ENCODE measurements at places on chromosomes 4 and X.

GRCh38 chrX:153687121-153688039 lies at the start of gene SLC6A8:
Gene SLC6A8 (plus strand): TSS chrX:153687926. CDS start chrX:153688575, 649 bp downstream.
- no peak for DNase-seq

DNA sequence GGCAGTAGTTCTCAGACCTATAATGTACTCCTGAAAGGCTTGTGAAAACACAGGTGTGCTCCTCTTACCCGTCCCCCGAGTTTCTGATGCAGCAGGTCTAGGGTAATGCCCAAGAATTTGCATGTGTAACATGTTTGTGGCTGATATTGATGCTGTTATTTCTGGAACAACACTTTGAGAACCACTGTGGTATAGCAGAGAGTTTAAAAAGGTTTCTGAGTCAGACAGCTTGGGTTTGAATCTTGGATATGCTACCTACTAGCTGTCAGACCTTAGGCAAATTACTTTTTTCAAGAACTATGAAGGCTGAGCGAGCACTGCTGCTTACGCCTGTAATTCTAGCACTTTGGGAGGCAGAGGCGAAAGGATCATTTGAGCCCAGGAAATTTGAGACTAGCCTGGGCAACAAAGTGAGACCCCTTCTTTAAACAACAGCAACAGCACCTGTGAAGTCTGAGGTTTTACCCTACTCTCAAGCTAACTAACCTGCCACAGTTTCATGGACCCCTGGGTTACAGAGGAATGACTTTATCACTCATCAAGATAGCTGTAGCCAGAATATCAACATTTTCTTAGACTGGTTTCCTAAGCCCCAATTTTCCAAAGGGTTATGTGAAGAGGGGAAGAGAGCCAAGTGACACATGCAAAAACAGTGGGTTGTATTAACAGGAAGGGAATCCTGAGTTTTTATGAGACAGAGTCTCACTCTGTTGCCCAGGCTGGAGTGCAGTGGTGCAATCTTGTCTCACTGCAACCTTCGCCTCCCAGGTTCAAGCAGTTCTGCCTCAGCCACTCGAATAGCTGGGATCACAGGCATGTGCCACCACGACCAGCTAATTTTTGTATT lies 5.1 kb downstream of the AFF1 start:
- no peak for DNase-seq

- no peak for DNase-seq
Observed at GRCh38 chrX:48960291-48960690, 2.9 kb upstream of the OTUD5 start.

GRCh38 chr4:70399319-70399718 lies 1.6 kb downstream of the OPRPN start:
- DNase-seq, result no peak

GRCh38 chrX:118755633-118756032 lies 28.2 kb downstream of the IL13RA1 start:
- no peak for DNase-seq

DNA sequence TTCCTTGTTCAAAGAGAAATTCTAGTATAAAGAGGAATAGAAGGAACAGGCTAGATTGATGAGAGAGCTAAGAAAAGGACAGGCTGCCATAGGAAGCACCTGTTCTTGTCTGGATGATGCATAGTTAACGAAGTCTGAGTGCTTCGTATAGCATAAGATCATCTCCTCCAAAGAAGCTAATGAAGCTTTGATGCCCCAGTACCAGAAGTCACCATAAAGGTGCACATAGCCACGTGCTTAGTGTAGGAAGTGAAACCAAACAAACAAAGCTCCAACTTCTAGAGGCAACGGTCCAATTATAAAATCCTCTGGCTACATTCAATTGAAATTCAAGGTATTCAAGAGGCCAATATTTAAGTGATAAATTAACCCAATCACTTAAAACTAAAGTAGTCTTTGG lies 31.0 kb downstream of the AFAP1 start:
- no peak for DNase-seq

GRCh38 chr4:113116414-113117357 lies 67.2 kb downstream of the ANK2 start:
- DNase-seq, result no peak

DNA sequence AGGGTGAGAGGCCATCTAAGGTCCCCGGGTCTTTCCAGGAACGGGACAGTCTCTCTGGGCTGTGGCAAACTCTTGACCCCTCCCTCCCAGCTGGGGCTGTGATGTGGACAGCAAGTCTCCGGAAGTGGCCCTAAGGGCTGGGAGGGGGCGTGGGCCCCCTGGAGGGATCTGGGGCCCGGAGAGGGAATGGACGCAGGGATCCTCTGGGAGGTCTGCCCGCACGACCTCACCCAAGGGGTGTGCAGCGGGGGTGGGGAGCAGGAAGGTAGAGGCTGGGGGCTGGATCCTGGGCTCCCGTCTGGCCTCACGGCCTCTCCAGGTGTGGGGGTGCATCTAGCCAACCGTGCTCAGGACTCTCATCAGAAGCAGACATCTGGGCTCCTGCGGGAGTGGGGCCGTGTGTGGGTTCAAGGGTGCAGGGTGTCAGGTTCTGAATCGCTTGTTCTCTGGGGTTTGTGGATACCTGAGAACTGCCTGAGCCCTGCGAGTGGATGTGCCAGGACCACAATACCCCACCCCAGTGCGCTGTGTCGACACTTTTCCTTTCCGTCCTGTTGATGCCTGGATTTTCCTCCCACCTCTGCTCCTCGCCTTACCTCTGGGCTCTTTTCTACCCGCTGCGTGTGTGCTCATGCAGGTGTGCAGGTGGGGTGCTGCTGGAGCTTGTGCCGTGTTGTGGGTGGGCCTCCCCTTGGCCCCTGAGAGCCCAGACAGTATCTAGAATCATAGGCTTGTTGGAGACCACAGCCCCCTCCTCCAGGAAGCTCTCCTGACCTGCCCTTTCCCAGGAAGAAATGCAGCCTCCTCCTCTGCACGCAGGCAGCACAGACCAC lies 915 bp downstream of the CPZ start:
- no peak for DNase-seq

DNA sequence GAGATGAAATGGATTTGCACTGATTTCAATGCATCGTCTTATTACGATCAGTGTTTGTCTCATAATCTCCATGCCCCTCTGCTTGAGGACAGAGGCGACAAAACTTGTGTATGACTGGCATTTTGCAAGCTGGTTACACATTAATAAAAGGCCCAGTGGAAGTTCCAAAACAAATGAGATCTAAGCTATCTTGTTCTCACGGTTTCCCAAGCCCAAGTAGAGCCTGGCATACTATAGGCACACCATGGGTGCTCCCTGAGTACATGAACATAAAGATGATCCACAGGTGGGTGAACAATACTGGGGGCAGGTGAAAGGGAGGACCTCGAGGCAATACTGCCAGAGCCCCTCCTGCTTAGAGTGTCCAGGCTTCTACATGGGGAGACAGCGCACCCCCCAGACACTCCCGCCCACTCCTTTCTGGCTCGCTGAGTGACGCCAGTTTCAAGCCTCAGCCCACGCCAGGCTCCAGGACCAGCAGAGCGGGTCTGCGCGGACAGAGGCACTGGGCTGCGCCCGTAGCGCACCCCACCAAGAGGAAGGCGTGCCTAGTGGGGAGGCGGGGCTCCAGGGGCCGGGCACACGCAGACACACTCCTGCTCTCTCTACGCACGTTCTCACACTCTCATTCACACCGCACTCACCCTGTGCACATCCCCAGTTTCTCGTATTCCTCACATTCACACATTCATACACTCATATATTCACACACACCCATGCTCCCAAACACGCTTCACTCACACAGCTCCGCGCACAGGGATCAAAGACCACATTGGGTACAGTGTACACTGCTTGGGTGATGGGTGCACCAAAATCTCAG lies 8.9 kb upstream of the GSX2 start:
- no peak for DNase-seq

DNA sequence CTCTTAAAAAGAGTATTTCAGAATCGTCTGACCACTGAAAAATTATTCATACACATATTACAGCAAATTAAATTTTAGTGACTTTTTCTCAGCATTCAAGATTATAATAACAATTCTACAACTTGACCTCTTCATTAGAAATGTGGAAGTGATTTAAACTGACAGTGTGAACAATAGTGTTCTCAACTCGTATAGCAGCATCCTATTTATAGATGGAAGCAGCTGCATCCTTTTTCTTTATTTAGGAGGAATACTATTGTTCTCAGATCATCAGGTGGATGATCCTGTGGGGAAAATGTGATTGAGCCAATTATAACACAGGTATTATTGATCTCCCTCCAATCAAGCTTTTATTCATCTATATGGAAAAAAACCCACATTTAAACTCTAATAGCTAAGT lies 56.7 kb downstream of the RAPGEF2 start:
- DNase-seq, result no peak

GRCh38 chr4:157992038-157992705 lies 180.7 kb downstream of the GASK1B start:
- DNase-seq, result no peak

DNA sequence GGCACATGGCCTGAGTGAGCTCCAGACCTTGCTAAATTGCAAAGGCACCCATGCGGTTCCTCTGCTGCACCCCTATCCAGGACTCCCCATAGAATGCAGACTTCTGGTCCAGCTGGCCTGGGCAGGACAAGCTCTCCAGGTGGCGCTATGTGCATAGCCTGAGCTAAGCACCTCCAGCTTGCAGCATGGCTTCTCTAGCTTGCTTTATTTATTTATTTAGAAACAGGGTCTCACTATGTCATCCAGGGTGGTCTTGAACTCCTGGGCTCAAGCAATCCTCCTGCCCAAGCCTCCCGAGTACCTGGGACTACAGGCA lies 5.5 kb upstream of the WFS1 start:
- no peak for DNase-seq

GRCh38 chr4:138014590-138015288 lies 227.4 kb downstream of the SLC7A11 start:
- no peak for DNase-seq

GRCh38 chr4:78951862-78952472 lies 12.7 kb upstream of the PAQR3 start:
- DNase-seq, result no peak

GRCh38 chrX:1468250-1468772 lies 15.6 kb upstream of the ASMTL start:
- no peak for DNase-seq

DNA sequence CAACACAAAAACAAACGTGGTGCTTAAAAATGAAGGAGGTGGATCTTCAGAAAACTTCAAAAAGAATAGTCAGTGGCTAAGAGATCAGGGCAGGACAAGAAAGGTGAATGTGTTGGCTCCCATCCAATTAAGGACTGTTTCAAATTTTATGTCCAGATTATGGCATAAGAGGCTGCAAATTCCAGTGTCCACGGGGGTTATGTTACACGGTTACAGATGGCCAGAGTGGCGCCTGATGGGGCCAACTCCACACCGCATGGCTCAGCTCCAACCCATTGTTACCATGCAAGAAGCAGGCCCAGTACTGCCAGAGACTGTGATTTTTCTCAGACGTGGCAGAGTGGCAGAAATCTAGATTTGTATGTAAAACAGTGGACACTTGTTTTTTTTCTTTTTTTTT lies 168.4 kb upstream of the TENM3 start:
- DNase-seq, result no peak

GRCh38 chr4:151420250-151420807 lies 11.4 kb downstream of the FHIP1A start:
- no peak for DNase-seq

DNA sequence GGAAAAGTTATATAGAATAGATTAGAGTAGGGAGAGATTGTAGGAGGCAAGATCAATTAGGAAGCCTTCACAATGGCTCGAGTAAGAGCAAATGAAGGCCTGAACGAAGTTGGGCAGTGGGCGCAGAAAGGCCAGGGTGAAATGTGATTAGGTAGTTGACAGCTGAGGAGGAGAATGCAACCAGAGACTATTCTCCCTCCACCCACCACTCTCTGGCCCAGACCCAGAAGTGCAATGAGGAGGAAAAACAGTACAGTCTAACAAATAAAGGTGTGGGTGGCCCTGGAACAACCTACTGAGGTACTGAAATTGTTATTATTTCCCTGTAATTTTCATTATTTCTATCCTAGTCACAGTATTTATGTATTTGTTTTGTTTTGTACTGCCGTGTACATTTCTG lies 176.7 kb downstream of the SLC39A8 start:
- no peak for DNase-seq

DNA sequence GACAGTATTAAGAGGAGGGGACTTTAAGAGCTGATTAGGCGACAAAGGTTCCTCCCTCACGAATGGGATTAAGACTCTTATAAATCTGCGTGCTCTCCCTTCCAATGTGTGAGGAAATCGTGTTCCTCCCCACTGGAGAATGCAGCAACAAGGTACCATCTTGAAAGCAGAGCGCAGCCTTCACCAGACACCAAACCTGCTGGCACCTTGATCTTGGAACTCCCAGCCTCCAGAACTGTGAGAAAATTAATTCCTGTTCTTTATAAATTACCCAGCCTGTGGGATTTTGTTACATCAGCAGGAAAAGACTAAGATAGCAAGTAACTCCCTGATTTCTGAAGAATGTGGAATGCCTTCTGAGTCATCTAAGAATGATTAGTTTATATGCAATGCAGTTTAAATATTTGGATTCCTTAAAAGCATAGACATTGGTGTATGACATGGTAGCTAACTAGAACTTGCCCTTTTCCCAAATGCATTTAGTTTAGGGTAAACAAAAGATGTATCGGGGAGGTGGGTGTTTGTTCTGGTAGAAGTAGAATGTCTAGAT lies 86.1 kb downstream of the USP46 start:
- DNase-seq, result no peak

- no peak for DNase-seq
Observed at GRCh38 chr4:96170198-96170597, 330.3 kb downstream of the PDHA2 start.

DNA sequence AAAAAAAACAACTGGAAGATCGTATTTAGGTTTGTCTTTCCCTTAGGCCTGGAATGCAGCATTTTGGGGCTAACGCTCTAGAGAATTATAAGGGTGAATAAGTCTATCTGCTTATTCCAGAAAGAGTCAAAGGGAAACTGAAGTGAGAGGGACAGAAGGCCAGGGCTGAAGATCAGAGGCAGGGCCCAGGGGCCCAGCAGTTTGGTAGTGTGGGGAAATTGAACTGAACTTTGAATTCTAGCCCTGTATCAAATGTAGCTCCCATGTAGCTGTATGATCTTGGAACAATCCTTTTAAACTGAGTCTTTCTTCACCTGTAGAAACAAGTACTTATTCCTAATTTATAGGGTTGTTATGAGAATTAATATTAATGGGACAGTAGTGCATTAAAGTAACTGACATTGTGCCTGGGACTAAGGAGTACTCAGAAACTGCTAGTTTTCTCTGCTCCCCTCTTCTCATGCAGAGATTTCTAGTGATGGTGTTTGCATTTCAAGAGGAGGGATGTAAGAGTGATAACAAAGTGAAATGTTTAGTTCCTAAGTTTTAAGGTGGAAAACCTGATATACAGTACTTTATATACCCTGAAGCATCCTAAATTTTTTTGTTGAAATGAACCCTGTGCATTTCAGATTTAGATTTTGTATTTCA lies 30.4 kb downstream of the STOX2 start:
- DNase-seq, result no peak

- no peak for DNase-seq
Observed at GRCh38 chr4:100929135-100929534, 411.3 kb upstream of the EMCN start.

DNA sequence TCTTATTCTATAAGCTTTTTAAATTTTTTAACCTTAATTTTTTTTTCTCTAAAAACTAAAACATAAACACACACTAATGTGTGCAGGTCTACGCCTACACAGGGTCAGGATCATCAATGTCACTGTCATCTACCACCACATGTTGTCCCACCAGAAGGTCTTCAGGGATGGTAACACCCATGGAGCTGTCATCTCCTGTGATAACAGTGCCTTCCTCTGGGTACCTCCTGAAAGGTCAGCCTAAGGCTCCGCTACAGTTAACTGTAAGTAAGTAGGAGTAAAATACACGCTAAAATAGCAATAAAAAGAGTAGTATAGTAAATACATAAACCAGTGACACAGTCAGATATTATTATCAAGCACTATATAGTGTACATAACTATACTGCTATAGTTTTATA lies 45.9 kb upstream of the GPRIN3 start:
- no peak for DNase-seq

GRCh38 chr4:2914256-2915126 lies 48.7 kb downstream of the NOP14 start:
- no peak for DNase-seq

Data from stimulated activated CD8-positive, alpha-beta memory T cell treated with anti-CD3 and anti-CD28 coated beads, Interleukin-7, amount 100 ng/mL, for 1 hour (primary cell).